ENCODE measurements at places on chromosomes 5 and 9. TPM values are rescaled to one million over a fixed set of nuclear protein-coding genes. Genes with fewer than 3 reads are reported as not detected.
A peak's percentile ranks its signal among the peaks of the same experiment; 100 is the strongest.

DNA sequence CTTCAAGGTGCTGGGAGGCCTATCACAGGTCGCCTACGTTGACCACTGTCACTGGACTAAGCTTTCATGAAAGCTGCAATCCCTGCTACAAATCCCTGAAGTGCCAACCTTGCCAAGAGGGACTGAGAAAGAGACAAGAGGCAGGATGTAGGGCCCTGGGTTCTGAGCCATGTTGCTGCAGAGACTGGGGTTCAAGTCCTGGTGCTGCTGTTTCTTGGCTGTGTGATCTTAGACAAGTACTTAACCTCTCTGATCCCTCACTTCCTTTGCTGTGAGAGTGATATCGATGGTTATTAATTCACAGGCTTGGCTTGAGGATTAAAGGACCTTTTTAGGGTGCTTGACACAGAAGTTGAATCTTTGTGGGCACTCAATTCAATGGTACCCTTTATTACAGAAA, 15.5 kb downstream of the CSF1R start:
- no peak for DNase-seq

DNA sequence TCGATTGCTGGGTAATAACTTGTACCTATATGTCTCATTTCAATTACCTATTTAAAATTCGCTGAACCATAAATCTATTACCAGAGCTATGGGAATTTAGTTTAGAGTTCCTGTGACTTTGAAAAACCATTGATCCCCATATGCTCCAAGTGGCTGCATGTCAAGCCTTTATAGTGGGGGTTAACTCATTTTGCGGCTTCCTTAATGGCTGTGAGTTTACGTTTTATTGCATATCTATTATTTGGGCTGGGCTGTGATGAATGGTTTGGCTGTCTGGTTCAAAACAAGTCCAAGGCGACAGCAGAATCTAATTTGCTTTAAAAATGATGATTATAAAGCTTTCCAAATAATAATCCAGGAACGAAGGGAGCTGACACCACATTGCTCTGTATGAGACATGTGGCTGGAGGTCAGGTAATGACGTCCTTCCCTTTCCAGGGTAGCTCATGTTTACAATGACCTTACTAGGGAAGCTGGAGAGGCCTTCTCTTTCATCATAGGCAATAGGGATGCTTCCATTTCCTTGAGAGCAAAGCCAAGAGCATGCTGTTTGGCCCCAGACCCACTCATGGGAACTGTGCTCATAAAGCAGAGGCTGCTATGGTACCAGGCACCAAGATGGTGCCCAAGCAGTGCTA, 258.3 kb downstream of the HSPA4 start:
- DNase-seq = no peak

GRCh38 chr9:133065070-133065388, 3.2 kb downstream of the CEL start:
- DNase-seq = no peak

GRCh38 chr5:119926301-119926700, 296.9 kb downstream of the FAM170A start:
- no peak for DNase-seq

The ANKRD31 gene
- total RNA-seq = not detected

DNA sequence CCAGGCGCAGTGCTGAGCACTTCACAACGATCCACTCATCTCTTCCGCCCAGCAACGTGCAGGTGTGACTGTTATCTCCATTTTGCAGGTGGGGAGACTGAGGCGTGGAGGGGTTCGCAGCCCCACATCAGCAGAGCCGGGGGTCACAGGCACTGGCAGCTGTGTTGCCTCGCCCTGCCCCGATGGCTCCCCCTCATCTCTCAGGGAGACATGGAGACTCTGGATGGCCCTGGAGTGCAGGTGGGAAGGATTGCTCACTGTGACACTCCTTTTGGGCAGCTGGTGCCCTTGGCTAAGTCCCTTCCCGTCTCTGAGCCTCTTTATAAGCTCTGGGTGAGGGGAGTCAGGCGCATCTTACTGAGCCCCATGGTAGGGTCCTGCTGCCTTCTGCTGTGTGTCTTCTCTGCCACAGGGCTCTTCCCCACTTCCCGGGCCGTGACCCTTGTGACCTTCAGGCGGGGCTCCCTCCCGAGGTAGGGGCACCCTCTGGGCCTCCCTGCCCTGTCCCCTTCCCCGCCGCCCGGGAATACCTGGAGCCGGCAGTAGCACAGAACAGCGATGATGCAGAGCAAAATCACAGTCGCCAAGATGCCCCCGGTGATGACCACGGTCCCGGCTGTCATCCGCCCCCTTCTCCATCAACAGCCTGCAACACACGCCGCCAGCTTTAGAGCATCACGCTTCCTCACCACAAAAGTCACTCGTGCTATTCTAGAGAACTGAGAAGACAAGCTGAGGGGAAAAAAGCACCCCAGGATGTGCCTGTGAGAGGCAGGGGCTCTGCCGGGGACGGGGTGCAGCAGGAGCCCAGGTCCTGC, 29.4 kb downstream of the FAM163B start:
- no peak for DNase-seq

- peak; percentile 84 for DNase-seq
Observed at GRCh38 chr5:145978708-145979107, 42.3 kb downstream of the SH3RF2 start.

The OGN gene
- total RNA-seq = not detected

- no peak for DNase-seq
Observed at GRCh38 chr9:274406-274805, 59.7 kb downstream of the DOCK8 start.

GRCh38 chr5:102638912-102639652, 116.0 kb upstream of the PAM start:
- DNase-seq = no peak

- no peak for DNase-seq
Observed at GRCh38 chr9:36870960-36871359, 163.1 kb downstream of the PAX5 start.

The SLC6A7 gene
- not detected for total RNA-seq

Data from left lobe of liver (tissue), 2 donors.